Adrenal gland (tissue), 19 donors: ENCODE measurements at places on chromosomes 2 and 18. TPM values are rescaled to one million over a fixed set of nuclear protein-coding genes. Genes with fewer than 3 reads are reported as not detected.

The ADRA2B gene
- total RNA-seq = 3.6 TPM

DNA sequence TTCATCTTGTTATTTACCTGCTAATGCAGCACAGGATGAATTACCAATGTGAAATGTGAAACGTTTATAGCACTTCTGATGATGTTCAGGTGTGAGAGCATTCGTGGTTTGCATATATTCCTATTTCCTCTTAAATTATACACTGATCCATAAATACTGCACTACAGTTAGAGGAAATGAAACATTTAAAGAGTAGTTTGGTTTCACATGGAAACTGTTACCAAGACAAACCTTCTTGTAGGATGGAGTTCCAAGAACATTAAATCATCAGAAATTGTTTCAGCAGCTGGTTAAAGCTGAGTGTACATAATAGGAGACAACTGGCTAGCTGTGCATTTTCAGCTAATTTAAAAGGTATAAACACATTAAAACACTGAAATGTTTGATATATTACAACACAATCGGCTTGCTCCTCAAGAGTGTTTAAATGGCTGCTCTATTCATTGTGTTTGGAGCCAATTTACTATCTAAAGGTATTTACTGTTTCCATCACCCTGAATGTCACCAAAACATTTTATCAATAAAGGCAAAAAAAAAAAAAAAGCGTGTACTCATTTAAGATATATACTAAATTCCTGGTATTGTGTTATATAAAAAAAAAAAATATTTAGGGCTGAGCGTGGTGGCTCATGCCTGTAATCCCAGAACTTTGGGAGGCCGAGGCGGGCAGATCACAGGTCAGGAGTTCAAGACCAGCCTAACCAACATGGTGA is 100.6 kb downstream of the DYM start:
- H3K27me3 ChIP-seq = no peaks in the 10 kb centered on the region
- H3K4me3 ChIP-seq = no peak overlapping the region
- no peaks in the 10 kb centered on the region for H3K36me3 ChIP-seq
- no peaks in the 10 kb centered on the region for H3K4me1 ChIP-seq
- no peak for DNase-seq

GRCh38 chr2:122643725-122644329 is 888.4 kb downstream of the TSN start:
- no peak overlapping the region for H3K27ac ChIP-seq
- no peak overlapping the region for H3K4me3 ChIP-seq
- no peaks in the 10 kb centered on the region for H3K27me3 ChIP-seq
- no peaks in the 10 kb centered on the region for H3K36me3 ChIP-seq

- no peak for DNase-seq
- H3K36me3 ChIP-seq = no peaks in the 10 kb centered on the region
- H3K4me1 ChIP-seq = no peaks in the 10 kb centered on the region
- no peaks in the 10 kb centered on the region for H3K27me3 ChIP-seq
Observed at GRCh38 chr2:173664513-173664910, 300.7 kb downstream of the SP3 start.

- H3K27me3 ChIP-seq = no peaks in the 10 kb centered on the region
- DNase-seq = no peak
- no peak overlapping the region for H3K4me3 ChIP-seq
- peaks cover 4% of the 10 kb centered on the region for H3K4me1 ChIP-seq
- H3K36me3 ChIP-seq = peaks cover 32% of the 10 kb centered on the region
Observed at GRCh38 chr2:99430614-99431291, 59.1 kb downstream of the REV1 start.

DNA sequence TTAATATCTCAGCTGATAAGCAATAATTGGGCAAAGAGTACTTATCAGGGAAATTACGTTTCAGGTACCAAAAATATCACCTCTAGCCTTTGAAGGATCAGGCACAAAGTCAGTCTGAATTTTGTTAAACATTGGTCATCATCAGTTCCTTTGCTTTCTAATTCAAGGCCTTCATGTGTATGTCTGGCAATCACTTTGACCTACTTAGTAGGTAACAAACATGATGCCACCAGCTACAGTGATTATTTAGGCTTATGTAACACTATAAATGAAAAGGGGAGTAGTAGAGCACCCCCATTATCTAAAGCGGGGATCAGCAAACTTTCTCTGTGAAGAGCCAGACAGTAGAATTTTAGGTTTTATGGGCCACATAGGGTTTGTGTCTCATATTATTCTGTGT is 75.1 kb downstream of the RTN4 start:
- no peak for DNase-seq
- H3K4me1 ChIP-seq = peaks cover 28% of the 10 kb centered on the region
- no peaks in the 10 kb centered on the region for H3K27me3 ChIP-seq
- no peak overlapping the region for H3K27ac ChIP-seq
- peaks cover 18% of the 10 kb centered on the region for H3K36me3 ChIP-seq

GRCh38 chr2:99863236-99863902 is 279.0 kb downstream of the AFF3 start:
- no peak overlapping the region for H3K27ac ChIP-seq
- DNase-seq = no peak
- H3K4me3 ChIP-seq = no peak overlapping the region
- no peaks in the 10 kb centered on the region for H3K27me3 ChIP-seq
